ENCODE measurements at places on chromosomes 1 and 21.

DNA sequence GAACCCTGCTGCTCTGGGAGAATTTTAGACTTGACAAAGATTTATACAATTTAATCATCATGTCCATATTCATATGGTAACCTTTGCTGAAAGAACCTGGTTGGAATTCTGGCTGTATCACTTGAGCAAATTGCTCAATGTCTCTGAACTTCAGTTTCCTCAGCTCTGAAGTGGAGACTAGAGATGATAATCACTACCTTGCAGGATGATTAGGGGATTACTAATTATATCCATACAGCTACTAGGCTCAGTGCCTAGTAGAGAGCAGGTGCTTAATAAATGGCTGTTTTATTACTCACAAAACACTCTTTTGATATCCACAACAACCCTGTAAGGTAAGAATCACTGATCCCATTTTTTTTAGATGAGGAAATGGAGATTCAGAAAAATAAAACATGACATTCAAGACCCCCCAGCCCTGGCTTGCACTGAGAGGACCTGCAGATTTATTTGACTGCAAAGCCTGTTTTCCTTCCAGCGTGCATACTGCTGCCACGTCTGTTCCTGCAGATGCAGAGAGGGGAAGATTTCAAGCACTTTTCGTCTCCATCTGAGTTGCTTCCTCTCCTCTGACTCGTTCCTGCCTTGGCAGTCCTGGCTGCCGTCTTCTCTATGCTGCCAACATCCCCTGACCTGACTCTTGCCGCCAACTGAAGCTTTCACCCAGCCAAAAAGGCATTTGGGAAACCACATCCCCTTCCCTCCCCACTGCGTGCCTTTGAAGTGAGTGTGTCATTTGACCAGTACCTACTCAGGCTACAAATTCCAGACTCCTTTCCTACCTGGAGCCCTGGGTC is 203.0 kb downstream of the PLPP3 start:
- DNase-seq, result no peak

DNA sequence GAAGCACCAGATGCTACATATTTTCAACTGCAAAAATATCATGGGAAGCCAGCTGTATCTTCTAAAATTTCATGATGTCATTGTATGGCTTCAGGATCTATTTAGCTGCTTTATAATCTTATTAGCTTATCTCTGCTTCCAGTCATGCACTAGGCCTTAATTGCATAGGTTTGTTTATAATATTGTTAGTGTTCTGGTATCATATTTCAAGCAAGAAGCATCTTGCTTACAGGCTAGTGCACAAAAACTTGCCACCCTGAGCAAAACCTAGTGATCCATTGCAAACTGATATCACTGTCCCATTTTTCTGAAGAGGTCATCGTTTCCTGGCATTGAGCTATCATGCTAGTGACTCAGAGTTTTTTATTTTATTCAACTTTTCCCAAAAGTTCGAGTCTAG is 15.7 kb upstream of the NRIP1 start:
- no peak for DNase-seq

GRCh38 chr1:167486090-167486824 is 32.1 kb downstream of the CD247 start:
- no peak for DNase-seq

DNA sequence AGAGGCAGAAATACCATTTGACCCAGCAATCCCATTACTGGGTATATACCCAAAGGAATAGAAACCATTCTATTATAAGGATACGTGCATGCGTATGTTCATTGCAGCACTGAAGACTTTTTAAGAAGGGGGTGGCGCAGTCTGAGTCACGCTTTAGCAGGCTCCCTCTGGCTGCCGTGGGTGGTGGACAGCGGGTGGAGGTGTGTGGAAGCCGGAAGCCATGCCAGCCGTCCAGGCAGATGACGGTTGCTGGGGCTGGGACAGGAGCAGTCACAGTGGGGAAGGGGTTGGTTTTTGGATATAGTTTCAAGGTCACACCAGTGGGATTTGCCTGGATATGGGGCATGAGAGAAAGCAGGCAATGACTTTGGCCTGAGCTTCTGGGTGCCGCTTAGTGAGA is 270.5 kb downstream of the GRIK3 start:
- no peak for DNase-seq

GRCh38 chr1:205244384-205244783 is 16.6 kb downstream of the TMCC2 start:
- no peak for DNase-seq

GRCh38 chr1:6265151-6265550 is 4.3 kb upstream of the GPR153 start:
- no peak for DNase-seq

- DNase-seq, result no peak
These were observed 6.0 kb upstream of the VASH2 start for GRCh38 chr1:212944229-212944901.
